ENCODE measurements at places on chromosomes 16 and 17.

DNA sequence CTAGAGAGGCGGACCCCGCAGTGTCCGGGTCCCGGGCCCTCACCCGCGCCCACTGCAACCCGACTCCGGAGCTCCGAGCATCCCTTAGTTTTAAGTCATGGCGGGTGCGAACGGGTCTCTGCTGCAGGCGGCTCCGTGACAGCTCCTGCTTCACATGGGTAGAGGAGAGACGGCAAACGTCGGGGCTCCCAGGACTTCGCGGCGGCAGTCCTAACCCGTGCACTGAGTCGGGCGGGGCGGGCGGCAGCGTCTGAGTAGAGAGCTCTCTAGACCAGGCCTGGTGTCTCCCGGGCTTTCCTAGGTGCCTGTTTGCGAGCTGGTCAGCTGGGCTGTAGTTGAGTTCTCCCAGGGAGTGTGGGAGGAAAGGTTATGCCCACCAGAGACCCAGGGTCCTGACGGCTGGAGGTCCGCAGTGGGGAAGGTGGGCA is 345 bp downstream of the TSC2 start:
- no peak for DNase-seq

DNA sequence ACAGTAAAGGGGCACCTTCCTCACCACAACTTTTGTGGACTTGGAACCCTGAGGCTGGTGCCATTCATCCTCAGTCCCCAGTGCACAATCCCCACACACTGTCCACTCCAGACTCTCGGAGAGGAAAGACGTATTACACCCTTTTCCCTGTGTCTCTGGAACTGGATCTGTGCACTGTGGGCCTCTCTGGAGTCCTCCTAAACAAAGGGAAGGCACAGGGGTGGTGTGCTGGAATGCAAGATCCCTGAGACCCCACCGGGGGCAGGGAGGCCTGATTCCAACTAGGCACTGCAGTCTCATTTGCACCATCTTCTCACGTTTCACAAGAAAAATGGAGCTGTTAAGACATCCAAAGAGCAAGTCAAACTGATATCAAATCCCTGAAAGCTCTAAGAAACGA is 89.8 kb downstream of the USP31 start:
- no peak for DNase-seq

- DNase-seq, result no peak
Observed at GRCh38 chr17:14826358-14826757, 438.8 kb downstream of the PMP22 start.

DNA sequence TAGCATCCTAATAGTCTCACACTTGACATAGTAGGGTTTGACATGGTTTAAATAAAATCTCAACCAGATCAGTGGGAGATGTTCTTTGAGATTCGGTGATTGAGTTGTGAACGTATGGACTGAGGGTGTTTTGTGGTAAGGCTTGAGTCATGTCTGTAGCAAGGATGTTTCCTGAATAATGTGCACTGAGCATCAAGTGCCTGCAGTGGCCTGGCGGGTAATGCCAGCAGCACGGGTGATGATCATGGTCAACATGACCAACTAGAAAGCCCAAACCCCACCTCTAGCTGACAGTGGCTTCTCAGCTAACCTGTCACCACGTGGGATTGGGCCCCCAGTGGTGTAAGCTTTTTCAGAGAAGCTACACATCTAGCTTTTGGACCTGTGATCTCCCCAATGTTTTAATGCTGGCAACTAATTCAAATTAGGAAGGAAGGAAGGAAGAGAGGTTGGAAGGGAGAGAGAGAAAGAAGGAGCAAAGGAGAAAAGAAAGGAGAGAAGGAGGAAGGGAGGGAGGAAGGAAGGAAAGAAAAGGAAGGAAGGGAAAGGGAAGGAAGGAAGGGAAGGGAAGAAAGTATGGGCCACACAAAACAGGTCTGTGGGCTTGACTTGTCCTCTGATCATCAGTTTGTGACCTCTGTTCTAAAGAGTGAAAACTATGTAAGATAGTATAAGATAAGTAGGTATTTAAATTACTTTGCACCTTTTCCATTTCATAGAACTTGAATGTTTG is 55.4 kb downstream of the WWOX start:
- no peak for DNase-seq

GRCh38 chr17:7229504-7229903 is 4.8 kb downstream of the DVL2 start:
- no peak for DNase-seq

DNA sequence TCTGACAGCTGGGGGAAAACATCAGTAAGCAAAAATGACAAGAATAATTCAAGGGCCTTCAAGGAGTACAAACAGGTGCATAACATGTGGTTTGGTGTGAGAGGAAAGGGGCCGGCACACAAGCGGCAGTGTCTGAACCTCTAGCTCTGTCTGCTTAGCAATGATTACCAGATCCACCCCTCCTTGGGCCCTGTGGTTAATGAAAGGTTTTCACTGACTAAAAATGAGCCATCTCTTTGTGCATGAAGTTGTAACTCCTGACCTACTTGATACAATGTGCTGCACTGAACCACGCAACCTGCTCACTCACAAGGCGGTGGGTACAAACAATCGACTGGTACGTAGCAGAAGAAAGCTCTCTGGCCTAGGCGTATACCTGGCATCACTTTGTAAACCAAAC is 15.1 kb downstream of the FAM117A start:
- DNase-seq, result peak; percentile 58

GRCh38 chr17:74368341-74369081 is 1.2 kb downstream of the GPR142 start:
- peak; percentile 85 for DNase-seq

GRCh38 chr16:68313116-68313515 is 2.3 kb downstream of the PRMT7 start:
- no peak for DNase-seq

- no peak for DNase-seq
Observed at GRCh38 chr16:27722207-27722606, 172.3 kb downstream of the KATNIP start.

DNA sequence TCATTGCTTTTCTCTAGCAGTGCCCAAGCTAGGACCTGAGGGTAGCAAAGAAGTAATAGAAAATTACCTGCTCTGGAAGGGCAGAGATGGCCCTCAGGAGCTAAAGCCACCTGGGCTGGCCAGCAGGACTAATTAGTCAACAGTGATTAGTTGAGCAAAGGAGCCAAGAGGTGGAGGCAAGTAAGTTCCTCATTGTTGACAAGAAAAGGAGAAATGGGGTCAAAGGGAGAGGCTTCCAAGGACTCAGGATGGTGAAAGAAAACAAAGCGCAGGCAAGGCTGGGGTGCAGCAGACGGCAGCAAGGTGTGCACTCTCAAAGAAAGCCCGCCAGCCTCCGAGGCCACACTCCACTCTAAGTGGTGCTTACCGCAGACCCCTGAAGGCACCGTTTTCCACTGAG is 44.6 kb downstream of the CMTM4 start:
- no peak for DNase-seq

DNA sequence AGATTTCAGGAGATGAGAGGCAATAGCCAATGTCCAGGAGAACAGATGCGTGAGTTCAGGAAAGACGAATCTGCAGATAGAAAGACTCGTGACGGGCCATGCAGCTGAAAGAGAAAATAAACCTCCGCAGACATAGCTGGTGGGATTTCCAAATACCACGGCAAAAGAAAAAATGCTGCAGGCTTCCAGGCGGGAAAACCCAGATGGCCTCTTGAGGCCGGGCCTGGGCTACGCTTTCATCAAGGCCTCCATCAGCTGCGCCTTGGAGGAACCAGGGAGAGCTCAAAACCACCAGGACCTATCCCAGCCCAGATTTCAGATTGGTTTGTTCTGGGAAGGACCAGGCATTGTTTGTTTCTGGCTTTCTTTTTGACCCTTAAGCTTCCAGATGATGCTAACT is 16.7 kb downstream of the CCDC40 start:
- no peak for DNase-seq

GRCh38 chr17:67657596-67657995 is 60.1 kb upstream of the NOL11 start:
- no peak for DNase-seq

GRCh38 chr17:42543190-42544079 is 7.4 kb downstream of the NAGLU start:
- DNase-seq, result no peak

Measured in GM19239 (cell line).